ENCODE measurements at places on chromosomes 2 and 18.

DNA sequence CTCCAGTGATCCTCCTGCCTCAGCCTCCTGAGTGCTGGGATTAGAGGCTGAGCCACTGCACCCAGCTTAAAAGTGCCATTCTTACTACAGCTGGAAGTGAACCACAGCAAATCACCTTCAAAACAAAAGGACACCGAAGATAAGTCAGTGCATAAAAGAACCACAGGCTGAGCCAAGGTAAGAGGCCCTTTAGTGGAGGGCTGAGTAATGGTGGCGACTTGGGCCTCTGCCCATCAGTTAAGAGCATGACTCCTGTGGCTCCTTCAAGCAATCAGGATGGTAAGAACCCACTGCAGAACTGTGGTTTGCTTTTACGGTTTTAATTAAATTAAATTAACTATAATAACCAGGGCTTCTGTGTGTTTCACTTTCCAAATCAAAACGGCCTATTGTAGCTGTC, 75.1 kb downstream of the CTAGE1 start:
- DNase-seq, result no peak

DNA sequence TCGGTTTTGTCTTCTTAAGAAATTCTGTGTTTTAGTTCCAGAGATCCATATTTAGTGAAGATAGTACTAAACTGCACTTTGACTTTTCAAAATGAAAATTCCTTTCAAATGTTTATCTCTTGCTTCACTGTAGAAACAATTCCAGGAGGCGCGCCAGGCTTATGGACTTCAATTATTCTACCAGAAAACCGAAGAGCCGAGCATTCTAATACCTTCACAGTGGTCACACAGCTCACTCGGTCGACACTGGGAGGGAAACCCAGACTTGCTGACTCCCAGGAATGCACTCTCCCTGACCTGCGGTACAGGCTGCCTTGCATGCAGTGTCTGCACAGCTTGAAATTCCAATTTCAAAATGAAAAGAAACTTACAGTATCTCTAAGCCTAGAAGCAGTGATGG, 119.9 kb upstream of the PIEZO2 start:
- no peak for DNase-seq

GRCh38 chr2:173607606-173608311, 253.1 kb downstream of the CDCA7 start:
- no peak for DNase-seq

GRCh38 chr2:40363631-40364030, 88.3 kb downstream of the SLC8A1 start:
- DNase-seq, result no peak

GRCh38 chr2:122873951-122874350, 1118.5 kb downstream of the TSN start:
- no peak for DNase-seq
